Activated CD8-positive, alpha-beta memory T cell treated with anti-CD3 and anti-CD28 coated beads, Interleukin-2, amount 50 U/mL, for 48 hours (primary cell): ENCODE measurements at places on chromosomes 2 and 18.

DNA sequence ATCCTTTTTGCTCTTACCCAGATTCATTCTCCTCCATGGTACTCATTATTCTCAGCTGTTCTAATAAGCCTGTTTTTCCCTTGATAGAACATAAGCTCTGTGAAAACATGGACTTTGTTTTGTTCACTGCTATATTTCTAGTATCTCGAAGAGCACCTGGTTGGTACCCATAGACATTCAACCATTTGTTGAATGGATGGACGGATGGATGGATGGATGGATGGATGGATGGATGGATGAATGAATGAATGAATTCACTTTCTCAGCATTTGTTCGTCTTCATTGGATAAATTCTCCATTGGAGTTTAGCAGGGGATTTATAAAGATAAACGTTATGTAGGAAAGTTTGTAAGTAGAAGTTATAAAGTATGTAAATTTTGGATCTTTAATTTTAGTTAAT is 2.9 kb downstream of the FAM171B start:
- DNase-seq, result no peak

GRCh38 chr2:204772546-204772945 is 227.3 kb downstream of the PARD3B start:
- no peak for DNase-seq

- no peak for DNase-seq
Observed at GRCh38 chr18:10142496-10143160, 228.8 kb downstream of the VAPA start.

- DNase-seq, result peak; percentile 89
Observed at GRCh38 chr18:9017167-9017904, 85.2 kb upstream of the NDUFV2 start.

- no peak for DNase-seq
Observed at GRCh38 chr2:85145116-85145820, 12.1 kb downstream of the TCF7L1 start.

- DNase-seq, result no peak
Observed at GRCh38 chr2:177281400-177282180, 17.1 kb upstream of the NFE2L2 start.

- DNase-seq, result no peak
Observed at GRCh38 chr18:11925800-11926481, 17.8 kb upstream of the MPPE1 start.

DNA sequence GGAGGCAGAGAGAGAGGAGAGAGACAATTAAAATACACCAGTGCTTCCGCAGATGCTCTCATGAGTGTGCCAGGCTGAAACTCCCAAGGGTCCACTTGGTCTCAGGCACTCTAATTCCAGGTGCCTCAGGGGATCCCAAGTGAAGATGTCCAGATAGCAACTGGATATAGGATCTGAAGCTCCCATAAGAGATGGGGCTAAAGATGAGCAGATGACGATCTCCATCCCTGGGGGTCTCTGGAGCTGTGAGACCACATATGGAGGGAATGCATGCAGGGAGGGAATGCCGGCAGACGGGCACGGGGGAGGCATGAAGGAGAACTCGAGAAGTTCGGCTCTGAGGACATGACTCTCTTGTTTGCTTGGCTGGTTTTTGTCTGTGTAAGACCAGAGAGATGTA is 223.7 kb upstream of the RAB6C start:
- DNase-seq, result no peak

GRCh38 chr18:13452388-13452811 is 233.8 kb downstream of the LDLRAD4 start:
- peak; percentile 37 for DNase-seq

DNA sequence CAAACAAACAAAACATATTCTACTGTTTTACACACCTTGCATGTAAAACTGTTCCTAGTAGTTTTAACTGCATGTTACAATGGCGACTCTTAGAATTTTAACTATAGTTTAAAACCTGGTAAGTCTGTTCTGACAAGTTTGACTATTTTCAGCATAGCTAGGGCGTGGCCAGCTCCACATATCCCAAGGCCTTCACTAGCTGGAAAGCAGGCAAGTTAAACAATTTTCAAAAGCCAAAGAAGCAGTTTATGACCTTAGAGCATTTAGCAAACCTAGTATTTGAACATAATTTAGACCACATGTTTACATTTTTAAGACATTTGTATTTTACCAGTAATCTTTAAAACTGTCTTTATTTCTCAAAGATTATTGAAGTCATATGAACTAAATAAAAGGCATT is 402.8 kb upstream of the SYT4 start:
- DNase-seq, result no peak

DNA sequence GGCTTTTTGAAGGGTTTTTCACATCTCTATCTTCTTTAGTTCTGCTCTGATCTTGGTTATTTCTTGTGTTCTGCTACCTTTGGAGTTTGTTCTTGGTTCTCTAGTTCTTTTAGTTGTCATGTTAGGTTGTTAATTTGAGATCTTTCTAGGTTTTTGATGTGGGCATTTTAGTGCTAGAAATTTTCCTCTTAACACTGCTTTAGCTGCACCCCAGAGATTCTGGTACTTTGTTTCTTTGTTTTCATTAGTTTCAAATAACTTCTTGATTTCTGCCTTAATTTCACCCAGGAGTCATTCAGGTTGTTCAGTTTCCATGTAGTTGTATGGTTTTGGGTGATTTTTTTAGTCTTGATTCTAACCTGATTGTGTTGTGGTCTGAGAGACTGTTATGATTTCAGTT is 34.7 kb downstream of the AGPS start:
- DNase-seq, result no peak

DNA sequence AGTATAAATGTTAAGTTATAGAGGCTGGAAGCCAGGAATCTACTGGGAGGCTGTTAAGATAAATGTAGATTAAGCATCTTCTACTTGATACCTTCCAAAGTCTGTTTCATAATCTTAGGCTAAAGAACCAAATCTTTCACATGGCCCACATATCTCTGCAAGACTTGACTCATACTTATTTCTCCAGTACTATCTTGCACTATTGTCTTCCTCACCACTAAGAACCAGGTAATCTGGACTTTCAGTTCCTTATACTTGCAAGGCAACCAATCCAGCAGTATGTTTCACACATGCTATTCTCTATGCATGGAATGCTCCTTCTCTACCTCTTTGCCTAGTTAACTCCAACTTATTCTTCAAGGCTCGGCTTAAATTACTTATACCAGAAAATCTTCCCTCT is 62.2 kb downstream of the RBMS1 start:
- no peak for DNase-seq

DNA sequence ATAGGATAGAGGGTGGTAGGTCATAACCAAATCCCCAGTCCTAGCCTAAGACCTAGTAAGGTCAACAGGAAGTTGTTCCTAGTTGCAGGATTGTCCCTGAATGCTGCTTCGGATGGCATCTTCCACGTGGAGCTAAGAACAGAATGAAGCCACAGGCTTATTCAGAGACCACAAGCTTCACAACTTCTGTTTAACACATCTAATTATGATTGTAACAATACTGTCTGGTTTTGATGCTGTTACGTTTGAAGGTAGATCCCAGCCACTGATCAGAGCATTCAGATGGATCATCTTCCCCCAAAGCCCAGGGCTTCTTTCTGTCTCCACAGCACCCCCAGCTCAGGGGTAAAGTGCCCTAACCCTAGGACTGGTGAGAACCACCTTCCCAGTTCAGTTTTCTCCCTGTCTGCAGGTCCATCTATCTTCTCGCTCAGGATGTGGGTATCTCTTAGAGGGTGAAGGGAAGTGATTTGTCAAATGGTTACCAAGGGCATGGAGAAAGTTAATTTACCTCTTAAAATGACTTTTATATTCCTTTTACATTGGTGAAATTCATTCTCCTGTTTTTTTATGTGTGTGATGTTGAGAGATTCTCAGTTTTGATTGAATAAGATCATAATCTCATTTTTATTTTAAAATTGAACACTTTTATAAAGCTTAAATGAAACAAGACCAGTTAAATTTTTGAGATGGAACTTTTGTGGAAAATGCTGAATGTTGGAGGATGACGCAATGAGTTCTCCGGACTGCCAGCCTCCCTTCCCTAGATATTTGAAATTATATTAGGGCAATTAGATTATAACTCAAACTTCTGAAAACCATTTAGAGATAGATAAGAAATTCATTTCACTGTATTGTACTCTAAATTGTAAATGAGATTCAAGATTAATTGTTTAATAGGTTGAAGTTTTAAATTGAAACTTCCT is 66.5 kb downstream of the RHBDD1 start:
- DNase-seq, result no peak

DNA sequence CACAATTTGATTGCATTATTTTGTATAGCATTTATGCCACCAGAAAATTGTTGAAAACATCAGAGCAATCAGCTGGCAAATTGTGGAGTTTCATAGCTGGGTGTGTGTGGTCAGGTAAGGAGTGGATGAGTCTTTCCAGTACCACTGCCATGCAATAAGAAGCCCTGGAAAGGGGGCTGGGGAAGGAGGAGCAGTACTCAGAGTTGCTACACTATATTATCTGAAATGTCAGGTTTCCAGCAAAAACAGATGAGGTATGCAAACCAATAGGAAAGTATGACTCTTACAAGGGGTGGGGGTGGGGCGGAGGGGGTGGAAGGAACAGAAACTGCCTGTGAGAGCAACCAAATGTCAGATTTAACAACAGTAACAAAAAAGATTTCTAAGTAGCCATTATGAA is 112.2 kb downstream of the SOS1 start:
- no peak for DNase-seq

DNA sequence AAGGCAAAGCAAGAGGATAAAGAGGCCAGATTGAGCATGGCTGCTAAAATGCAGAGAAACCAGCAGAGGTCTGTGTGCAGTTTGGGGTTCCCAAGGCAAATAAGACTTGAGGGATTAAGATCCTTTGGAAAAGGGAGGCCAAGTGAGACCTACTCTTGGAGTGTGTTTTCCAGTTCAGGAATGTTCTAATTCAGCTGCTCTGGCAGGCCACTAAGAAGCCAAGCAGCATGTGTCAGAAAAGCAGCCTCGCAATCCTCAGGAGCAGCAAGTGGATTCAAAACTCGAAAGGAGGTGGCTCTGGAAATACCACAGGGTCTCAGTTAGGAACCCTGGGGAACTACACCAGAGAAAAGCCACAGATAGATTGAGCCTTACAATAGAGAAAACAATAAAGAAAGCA is 569.2 kb downstream of the METTL4 start:
- DNase-seq, result no peak

DNA sequence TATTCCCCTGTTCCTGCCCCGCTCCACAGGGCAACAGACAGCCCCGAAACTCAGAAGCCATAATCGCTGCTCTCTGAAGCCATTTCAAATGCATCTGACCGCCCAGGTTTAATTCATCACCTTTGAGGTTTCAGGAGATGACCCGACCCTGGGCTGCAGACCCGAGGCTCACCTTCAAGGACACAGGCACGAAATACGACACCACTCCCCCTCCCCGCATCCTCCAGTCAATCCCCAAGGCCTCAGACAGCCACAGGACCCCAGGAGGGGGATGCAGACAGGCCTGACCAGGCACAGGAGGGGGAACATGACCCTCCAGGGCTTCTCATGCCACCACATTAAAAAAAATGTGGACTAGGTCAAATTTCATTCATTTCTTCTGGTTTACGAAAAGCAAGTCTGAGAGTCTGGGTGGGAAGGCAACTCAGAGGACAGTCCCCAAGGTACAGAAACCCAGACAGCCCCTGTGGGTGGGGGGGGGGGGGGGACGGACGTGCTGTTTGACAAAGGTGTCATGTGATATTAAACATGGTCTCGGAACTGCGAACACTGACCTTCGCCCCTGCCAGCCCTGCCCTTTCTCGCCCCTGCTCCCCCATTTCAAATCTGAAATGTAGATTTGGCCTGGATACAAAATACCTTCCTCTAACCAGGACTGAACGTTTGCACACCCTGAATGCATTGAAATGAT is 142.9 kb downstream of the BCL11A start:
- no peak for DNase-seq

DNA sequence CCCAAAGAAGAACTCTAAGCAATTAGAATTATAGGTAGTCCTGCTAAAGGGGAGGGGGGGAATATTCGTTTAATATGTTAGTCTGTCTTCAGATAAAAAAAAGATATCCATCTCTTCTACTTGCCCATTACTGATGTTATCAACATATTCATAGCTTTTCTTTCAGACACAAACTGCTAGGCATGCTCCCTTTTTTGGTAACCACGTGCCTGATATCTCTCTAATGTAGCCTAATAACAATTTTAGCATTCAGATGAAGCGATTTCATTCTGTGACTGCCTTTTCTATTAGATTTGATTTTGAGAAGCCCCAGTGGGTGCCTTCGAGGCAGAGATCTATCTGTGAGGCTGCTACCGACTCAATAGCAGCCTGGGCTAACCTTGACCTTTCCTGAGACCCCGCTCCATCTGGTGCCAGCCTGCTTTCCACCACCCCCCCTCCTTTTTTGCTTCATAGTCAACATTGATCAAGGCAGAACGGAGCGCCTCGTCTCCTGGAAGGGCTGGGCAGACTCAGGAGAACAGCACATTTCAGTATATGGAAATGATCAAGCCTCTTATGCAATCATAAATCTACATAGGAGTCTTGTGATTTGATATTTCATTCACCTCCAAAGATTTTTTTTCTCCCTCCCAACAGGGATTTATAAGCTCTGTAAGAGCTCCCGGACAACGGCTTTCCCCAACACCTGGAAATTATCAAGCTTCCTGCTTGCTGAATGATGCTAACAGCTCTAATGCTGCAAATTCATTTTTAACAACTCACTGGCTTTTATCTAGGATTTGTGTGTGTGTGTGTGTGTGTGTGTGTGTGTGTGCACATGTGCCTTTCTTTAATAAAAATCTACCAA is 14.7 kb upstream of the BCL11A start:
- no peak for DNase-seq

- no peak for DNase-seq
Observed at GRCh38 chr18:10822456-10822855, 296.6 kb downstream of the NAPG start.

DNA sequence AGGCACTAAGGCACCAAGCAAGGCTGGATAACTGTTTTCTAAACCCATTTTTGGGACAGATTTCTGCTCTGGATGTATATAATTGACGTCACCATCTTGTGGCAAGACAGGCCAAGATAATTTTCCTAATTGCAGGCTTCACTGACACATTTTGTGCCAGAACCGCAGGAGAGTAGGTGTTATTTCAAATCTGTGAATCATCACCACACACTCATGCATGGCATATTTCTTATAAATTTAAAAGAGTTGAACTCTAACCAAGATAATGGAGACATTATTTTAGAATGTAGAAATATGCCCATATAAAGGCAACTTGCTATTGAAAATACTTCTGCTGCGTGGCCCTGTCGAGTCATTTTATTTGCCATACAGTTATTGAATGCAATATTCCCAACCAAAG is 68.3 kb upstream of the ACYP2 start:
- DNase-seq, result no peak

GRCh38 chr2:196200557-196200956 is 29.2 kb upstream of the STK17B start:
- DNase-seq, result no peak
